ENCODE measurements at places on chromosomes 11 and 22. TPM values are rescaled to one million over a fixed set of nuclear protein-coding genes. Genes with fewer than 3 reads are reported as not detected.
A peak's percentile ranks its signal among the peaks of the same experiment; 100 is the strongest.

- H3K27ac ChIP-seq = no peak overlapping the region
- no peaks in the 10 kb centered on the region for H3K36me3 ChIP-seq
- no peaks in the 10 kb centered on the region for H3K4me1 ChIP-seq
- no peaks in the 10 kb centered on the region for H3K27me3 ChIP-seq
- H3K4me3 ChIP-seq = no peak overlapping the region
- DNase-seq = peak; percentile 80
Observed at GRCh38 chr22:44625981-44626687, 75.9 kb upstream of the PRR5 start.

- no peak for DNase-seq
- H3K36me3 ChIP-seq = no peaks in the 10 kb centered on the region
- no peaks in the 10 kb centered on the region for H3K4me1 ChIP-seq
Observed at GRCh38 chr11:12606597-12606996, 67.6 kb upstream of the TEAD1 start.

- no peak overlapping the region for H3K27ac ChIP-seq
- DNase-seq = no peak
- H3K4me3 ChIP-seq = no peak overlapping the region
- no peaks in the 10 kb centered on the region for H3K4me1 ChIP-seq
Observed at GRCh38 chr11:97746818-97747217, 1273.9 kb upstream of the CNTN5 start.

- H3K36me3 ChIP-seq = no peaks in the 10 kb centered on the region
- H3K27me3 ChIP-seq = no peaks in the 10 kb centered on the region
- no peak overlapping the region for H3K27ac ChIP-seq
- no peaks in the 10 kb centered on the region for H3K4me1 ChIP-seq
- peak; percentile 21 for DNase-seq
Observed at GRCh38 chr11:117632306-117632705, 164.7 kb downstream of the DSCAML1 start.

DNA sequence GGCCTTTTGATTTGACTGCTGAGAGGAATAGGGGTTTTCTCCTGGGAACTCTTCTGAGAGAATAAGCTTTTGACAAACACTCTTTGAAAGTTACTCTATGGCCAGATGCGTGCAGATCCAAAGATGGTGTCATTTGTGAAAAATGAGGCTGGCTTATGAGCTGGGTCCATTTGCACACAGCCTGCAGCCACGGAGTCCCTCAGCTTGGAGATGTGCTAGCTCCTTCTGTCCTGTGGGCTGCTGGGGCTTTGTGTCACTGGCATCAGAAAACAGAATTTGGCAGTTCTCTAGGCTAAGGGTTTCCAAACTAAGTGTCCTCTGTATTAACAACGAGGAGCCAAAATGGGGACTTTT lies 702.4 kb downstream of the NTM start:
- H3K36me3 ChIP-seq = no peaks in the 10 kb centered on the region
- H3K4me1 ChIP-seq = no peaks in the 10 kb centered on the region
- H3K27me3 ChIP-seq = no peaks in the 10 kb centered on the region
- H3K27ac ChIP-seq = no peak overlapping the region
- H3K4me3 ChIP-seq = no peak overlapping the region
- DNase-seq = no peak

DNA sequence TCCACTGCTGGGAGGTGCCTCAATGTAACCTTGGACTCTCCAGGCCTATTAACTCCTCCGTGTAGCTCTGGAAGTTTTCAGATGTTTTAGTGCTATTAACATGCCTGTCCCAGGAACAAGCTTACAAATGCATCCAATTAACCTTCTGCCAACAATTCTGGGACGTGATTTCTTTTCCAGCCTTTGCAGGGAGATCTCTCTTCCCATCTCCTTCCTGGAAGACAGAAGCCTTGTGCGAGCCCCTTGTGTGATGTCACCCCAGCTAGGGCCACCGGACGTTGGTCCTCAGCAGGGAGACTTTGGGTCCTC lies 47.7 kb upstream of the SYT7 start:
- no peak overlapping the region for H3K27ac ChIP-seq
- H3K4me3 ChIP-seq = no peak overlapping the region
- no peaks in the 10 kb centered on the region for H3K36me3 ChIP-seq

DNA sequence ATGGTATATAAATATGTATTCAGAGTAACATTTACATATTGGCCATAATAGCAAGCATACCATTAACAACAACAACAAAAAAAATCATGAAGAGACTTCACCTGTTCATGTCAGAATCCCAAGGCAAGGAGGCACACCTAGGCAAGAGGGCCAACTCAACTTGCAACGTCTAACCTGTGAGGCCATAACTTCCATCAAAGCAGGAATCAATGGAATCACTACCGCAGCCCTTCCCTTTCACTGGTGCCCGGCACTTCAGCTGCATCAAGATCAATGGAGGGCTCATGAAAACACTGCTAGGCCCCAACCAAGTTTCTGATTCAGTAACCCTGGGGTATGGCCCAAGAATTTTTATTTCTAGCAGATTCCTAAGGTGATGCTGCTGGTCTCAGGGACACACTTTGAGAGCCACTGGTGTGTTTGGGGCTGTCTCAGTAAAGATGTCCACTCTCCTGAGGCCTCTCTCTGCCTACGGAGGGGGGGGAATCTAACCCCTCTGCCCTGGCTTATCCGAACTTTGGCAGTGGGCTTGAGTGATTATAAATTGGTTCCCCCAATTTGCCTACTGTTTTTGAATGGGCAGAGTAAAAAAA lies 8.0 kb downstream of the ZFTA start:
- no peaks in the 10 kb centered on the region for H3K4me1 ChIP-seq
- H3K4me3 ChIP-seq = no peak overlapping the region
- no peak overlapping the region for H3K27ac ChIP-seq
- H3K36me3 ChIP-seq = peaks cover 31% of the 10 kb centered on the region
- no peaks in the 10 kb centered on the region for H3K27me3 ChIP-seq

DNA sequence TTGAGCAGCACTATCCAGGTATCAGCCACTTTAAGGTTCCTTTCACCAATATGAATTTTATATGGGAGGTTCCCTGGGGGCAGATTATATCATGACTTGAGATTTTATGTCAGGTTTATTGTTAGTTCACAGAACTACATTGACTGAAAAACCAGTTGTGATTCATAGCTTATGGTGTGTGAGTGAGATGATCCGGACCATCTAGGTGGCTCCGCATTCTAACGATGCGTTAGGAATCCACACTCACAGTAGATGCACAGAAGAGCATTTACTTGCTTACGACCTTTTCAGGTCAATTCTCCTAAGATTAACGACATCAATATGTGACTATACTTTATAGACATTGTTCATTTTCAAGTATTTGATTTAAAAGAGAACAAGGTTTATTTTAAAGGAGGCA lies 984.3 kb upstream of the CCDC90B start:
- no peaks in the 10 kb centered on the region for H3K4me1 ChIP-seq
- H3K36me3 ChIP-seq = no peaks in the 10 kb centered on the region
- DNase-seq = no peak

DNA sequence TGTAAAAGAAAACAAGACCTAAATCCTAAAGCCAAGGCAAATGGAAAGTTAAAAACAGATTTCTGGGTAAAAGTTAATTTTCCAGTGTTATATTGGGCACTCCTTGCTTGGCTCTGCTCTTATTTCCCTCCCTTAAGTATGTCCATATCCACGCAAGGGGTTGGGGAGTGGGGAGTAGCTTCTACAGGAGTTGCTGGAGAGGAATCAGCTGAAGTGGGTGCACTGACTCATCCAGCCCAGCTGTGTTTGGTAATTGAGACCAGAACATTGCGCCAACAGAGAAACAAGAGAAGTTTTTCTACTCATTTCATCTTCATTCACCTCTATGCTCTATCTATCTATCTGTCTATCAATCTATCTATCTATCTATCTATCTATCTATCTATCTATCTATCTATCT lies 298.4 kb upstream of the PDGFD start:
- no peak overlapping the region for H3K27ac ChIP-seq
- no peaks in the 10 kb centered on the region for H3K4me1 ChIP-seq
- no peaks in the 10 kb centered on the region for H3K27me3 ChIP-seq
- no peak overlapping the region for H3K4me3 ChIP-seq
- no peak for DNase-seq

- no peak overlapping the region for H3K27ac ChIP-seq
- H3K36me3 ChIP-seq = peaks cover 7% of the 10 kb centered on the region
- no peak overlapping the region for H3K4me3 ChIP-seq
- DNase-seq = no peak
- peaks cover 37% of the 10 kb centered on the region for H3K4me1 ChIP-seq
Observed at GRCh38 chr11:12184699-12185098, 74.3 kb downstream of the MICAL2 start.

DNA sequence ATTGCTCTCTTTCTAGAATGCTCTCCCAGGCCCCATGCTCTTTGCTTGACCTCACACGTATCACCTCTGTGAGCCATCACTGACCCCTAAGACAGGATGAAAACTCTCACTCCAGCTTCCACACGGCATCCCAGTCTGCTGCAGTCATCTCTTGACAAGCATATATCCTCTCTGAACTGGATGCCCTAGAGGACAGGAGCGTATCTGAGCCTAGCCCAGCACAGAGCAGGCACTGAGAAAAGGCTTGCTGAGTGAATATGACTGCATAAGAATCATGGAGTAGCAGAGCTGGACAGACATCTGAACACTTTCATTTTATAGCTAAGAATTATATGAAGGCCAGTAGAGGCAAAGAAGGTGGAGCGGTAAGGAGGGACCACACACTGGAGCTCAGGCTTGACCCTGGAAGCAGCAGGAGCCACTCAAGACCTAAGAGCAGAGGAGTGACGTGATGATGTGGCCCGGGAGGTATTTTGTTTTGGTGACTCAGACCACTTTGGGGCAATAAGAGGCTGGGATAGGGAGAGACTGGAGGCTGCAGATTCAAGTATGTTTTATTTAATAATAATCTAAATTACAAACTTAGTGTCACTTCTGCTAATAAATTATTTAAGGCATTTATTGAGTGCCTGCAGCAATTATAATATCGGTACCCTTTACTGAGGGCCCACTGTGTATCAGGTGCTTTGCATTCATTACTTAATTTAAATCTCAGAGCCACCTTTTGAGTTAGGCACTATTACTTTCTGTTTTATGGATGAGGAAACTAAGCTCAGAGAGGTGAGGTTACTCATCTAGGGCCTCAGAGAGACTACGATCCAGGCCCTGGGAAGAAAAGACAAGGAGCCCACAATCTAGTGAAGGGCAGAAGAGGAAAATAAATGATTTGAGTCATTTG lies 42.6 kb downstream of the MAP6 start:
- H3K36me3 ChIP-seq = no peaks in the 10 kb centered on the region
- no peak overlapping the region for H3K27ac ChIP-seq
- H3K27me3 ChIP-seq = no peaks in the 10 kb centered on the region
- no peak overlapping the region for H3K4me3 ChIP-seq

DNA sequence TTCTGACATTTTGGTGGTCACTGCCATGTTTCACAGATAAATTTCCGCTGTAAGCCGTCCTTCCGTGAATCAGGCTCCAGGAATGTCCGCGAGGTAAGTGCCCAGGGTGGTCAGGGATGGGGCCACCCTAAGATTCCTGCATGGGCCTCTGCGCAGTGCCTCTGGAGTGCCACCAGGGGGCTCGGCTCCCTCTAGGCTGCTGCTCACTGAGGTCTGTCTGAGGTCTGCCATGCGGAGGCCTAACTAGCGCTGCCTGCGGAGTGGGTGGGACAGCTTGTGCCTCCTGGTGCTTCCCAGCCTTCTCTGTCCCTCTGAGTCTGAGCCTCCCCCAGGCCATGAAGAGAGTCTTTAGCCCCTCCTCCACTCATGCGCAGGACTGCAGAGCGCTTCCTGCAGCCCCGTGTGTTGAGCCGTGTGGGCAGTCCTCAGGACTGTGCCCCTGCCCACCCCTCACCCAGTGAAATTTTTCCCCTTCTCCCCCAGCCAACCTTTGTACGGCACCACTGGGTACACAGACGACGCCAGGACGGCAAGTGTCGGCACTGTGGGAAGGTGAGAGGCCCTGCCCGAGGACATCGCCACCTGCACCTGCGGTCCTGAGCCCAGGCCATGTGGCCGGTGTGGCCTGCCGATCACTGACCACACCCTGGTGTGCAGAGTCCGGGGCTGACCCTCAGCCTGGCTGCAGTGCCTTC lies 11.9 kb upstream of the MDK start:
- no peak overlapping the region for H3K4me3 ChIP-seq
- H3K36me3 ChIP-seq = peaks cover 39% of the 10 kb centered on the region
- no peaks in the 10 kb centered on the region for H3K27me3 ChIP-seq
- DNase-seq = no peak

DNA sequence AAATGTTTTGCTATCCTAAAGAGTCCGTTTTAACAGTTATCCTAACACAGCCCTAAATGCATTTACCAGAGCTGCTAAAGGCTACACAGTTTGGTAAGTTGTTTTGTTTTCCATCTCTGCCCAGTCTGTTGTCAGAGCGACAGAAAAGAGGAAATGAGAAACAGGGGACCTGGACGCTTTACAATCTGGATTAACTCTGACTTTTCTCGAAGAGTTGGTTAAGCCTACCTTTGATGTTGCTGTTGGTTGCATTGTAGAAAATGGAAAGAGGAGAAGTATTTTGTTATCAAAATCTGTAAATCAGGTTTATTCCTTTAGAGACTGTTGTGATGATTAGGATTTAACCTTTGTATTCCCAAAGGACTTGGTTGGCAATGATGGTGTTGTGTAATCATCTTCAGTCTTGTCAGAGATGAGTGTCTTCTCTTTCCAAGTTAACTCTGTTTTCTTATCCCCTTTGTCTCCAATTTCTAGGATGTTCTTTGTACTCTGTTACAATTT lies 481 bp downstream of the ANGPTL5 start:
- H3K4me1 ChIP-seq = no peaks in the 10 kb centered on the region
- peak overlapping the region; percentile 86 for H3K27ac ChIP-seq
- H3K27me3 ChIP-seq = no peaks in the 10 kb centered on the region
- peak overlapping the region; percentile 77 for H3K4me3 ChIP-seq

- no peaks in the 10 kb centered on the region for H3K27me3 ChIP-seq
- DNase-seq = no peak
- H3K4me3 ChIP-seq = no peak overlapping the region
- peak overlapping the region; percentile 11 for H3K27ac ChIP-seq
- no peaks in the 10 kb centered on the region for H3K36me3 ChIP-seq
- H3K4me1 ChIP-seq = peaks cover 9% of the 10 kb centered on the region
Observed at GRCh38 chr11:65452806-65453490, 30.4 kb downstream of the NEAT1 start.

- H3K27me3 ChIP-seq = no peaks in the 10 kb centered on the region
- H3K4me3 ChIP-seq = no peak overlapping the region
- no peak for DNase-seq
- no peak overlapping the region for H3K27ac ChIP-seq
- no peaks in the 10 kb centered on the region for H3K36me3 ChIP-seq
Observed at GRCh38 chr11:117923275-117923674, 5.9 kb downstream of the TMPRSS13 start.

DNA sequence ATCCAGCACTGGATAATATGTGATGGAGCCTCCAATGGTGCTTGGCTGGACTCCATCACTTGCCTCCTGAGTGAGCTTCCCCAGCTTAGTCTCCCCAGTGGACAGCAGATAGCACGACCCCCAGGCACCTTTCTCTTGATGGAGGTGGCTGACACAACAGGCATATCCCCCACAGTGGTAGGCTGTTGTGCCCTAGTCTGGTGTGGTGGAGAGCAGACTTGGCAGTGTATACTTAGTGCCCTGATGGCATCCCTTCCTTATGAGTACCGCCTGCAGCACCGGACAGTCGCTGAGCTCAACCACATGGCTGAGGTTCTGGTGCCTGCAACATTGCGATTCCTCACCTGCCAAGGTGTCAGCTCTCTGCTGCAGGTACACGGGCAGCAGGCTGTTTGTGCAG lies 50.1 kb downstream of the DNHD1 start:
- no peaks in the 10 kb centered on the region for H3K36me3 ChIP-seq
- no peaks in the 10 kb centered on the region for H3K4me1 ChIP-seq
- H3K4me3 ChIP-seq = no peak overlapping the region
- H3K27me3 ChIP-seq = no peaks in the 10 kb centered on the region
- DNase-seq = no peak

The CARD18 gene
- total RNA-seq = not detected

The PRAME gene
- not detected for total RNA-seq

The GAL gene
- total RNA-seq = not detected

The BAIAP2L2 gene
- 0.29 TPM for total RNA-seq

Measured in upper lobe of right lung (tissue), 1 donor.